ENCODE measurements at places on chromosomes 3 and 15.

DNA sequence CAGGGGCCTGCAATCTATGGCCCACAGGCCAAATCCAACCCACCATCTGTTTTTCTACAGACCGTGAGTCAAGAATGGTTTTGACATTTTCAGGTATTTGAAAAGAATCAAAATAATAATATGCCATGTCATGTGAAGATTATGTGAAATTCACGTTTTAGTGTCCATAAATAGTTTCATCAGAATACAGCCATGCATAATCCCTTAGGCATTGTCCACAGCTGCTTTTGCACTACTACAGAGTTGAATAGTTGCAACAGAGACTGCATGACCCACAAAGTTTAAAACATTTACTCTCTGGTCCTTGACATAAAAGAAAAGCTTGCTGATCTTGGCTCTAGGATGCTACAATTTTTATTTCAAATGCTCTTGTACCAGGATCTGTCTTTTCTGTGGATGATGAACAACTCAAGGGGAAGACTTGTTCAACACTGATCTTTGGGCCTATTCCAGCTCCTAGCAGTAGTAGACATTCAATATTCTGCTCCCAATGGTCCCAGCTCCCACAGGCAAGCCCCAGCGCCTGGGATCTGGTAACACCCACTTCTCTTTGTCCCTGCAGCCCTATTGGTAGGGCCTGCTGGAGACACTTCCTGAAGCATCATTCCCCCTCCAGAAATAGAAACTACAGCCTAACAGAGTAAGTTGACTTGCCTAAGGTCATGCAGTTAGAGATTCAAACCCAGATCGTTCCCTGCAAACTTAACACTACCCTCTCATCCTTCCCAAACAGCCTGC lies 76.9 kb downstream of the MRPL46 start:
- no peak for DNase-seq

- DNase-seq = no peak
Measured at GRCh38 chr15:69034352-69034751, 19.9 kb downstream of the NOX5 start.

DNA sequence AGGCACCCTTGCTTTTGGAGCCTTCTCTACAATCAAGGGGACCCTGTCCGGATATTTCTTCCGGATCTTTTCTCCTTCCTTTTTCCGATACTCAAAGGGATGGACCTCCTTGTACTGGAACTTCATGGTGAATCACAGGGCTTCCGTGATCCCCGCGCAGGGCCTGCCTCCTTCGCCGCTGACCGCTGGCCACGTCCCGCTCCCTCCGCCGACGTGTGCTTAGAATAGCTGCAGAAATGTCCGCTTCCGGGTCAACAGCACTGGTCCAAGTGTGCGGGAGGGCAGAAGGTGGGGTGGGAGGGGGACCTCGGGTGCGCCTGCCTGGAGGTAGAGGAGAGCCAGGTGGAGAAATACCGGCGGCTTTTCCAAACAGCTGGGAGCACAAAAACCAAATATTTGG lies 3.0 kb upstream of the ZNF774 start:
- no peak for DNase-seq

- DNase-seq = no peak
Measured at GRCh38 chr15:76114561-76114960, 54.8 kb downstream of the TMEM266 start.

- DNase-seq = no peak
Measured at GRCh38 chr15:57592836-57593420, 1.2 kb downstream of the MYZAP start.

DNA sequence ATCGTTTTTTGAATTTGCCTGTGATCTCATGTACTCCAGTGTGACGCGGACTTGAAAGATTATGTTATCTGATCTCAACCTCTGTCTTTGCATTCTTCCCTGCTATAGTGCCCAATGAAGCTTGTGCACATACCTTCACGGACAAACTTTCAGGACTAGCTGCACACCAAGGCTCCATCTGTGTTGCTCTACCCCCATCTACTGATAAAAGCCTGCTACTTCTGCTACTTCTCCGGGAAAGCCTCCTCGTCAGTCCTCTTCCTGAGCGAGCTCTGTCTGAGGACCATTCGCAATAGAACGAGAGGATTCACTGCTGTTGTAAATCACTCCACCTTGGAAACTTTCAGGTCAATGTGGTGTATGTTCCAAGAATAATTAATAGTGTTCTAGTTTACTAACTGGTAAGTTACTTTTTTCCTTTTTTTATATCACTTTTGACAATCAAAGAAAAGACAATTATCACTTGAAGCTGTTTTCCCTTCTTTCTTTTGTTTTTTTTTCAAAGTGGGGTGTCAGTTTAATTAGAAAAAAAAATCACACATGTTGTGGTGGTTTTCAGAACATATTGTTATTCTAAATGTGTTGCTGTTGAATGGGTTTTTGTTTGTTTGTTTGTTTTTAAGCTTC lies 217.6 kb downstream of the ARRDC4 start:
- peak; percentile 15 for DNase-seq

DNA sequence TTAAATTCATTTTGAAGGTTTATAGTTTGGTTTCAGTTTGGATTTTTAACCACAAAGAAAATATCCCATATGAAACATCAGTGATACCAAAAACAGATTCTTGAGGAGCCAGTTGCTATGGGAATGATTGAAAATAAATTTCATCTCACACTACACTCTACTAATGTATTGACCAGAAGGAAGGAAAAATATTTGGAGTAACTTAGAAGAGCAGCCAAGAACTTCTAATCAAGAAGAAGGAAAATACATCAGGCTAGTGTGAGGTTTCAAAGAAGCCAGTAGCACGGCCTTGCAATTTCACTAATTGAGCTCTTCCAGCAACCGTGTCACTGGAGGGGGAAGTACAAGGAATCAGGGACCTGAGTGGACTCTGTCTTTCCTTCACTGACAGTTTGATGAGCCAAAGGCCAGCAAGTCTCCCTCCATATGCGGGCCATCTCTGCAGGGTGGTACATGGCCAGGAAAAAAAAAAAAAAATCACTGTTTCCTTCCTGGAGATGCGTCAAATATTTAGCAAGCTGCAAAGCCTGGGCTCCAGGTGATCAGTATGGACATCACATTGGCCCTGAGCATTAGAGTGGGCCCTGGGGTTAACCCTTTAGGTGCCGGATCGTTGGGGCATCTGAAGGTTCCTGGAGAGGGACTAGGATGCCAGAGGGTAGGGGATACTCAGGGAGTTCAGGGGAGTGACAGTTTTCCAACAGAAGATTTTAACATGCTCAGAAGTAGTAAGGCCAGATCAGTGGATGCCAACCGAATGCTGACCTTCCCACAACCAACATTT lies 37.1 kb downstream of the SLC12A8 start:
- no peak for DNase-seq

DNA sequence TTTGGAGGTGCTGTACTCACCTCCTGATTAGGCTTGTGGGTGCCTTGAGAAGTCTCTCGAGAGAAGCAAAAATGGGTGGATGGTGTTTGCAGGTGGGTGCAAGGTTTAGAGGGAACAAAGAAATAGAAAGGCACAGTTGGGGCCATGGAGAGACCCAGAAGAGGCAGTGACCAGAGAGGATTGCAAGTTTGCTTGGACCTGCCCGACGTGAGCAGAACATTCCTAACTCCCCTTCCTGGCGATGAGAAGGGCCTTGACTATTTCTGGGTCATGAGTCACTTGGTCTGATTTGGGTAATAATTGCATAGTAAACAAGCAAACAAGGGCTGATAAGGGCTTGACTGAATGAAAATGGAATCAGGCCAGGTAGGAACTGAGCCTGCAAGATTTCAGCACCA lies 7.0 kb upstream of the CTSH start:
- no peak for DNase-seq

DNA sequence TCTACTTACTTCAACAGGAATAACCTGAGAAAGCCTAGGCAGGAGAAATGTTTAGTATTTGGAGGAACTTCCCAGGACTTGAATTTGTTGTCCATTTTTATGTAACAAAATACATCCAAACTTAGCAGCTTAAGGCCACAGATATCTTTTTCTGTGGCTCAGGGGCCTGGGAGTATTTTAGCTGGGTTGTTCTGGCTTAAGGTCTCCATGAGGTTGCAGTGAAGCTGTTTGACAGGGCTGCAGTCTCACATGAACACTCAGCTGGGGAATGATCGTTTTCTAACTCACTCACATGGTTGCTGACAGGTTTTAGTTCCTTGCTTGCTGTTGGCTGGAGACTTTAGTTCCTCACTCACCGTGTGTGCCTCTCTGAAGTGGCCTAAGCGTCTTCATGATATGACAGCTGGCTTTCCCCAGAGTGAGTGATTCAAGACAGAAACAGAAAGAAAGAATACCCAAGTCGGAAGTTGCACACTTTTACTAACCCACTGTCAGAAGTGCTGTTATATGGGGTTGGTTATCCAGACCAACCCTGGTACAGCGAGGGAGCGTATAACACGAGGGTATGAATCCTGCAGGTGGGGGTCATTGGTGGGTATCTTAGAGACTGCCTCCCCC lies 229.7 kb upstream of the TBL1XR1 start:
- DNase-seq = no peak

- DNase-seq = no peak
Measured at GRCh38 chr3:18847583-18848197, 300.6 kb upstream of the KCNH8 start.

- peak; percentile 10 for DNase-seq
Measured at GRCh38 chr15:82810061-82810889, 847 bp downstream of the WHAMM start.

DNA sequence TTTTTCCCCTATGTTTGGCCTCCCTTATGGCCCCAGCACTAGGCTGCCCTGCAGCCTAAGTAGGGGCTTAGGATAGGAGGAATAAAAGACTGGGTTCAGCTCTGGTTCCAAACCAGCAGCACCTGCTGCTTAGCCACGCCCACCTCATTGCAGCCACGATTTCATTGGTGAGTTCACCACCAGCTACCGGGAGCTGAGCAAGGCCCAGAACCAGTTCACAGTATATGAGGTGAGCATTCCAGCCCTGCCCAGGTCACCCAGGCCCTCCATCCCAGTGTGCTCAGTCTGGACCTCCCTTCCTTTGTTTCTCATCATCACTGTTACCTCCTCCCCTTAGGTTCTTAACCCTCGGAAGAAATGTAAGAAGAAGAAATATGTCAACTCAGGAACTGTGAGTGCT lies 11.5 kb downstream of the CPNE9 start:
- no peak for DNase-seq

DNA sequence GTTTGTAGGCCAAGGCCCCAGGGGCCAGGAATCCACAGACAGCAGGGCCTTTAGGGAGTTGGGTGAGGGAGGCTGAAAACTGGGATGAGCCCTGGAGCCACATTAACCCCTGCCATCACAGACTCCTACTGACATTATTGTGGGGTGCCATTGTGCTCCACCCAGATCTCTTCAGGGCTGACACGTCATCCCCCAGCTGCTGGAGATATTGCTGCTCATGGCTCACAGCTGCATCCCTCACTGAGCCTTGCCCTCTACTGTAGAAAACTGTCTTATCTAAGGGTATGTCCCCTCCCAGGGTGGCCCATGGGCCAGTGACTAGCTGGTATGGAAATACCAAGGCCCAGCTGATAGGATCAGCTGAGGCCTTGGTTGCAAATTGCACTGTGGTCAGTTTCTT lies 87.3 kb upstream of the PRR23C start:
- no peak for DNase-seq

GRCh38 chr3:156038869-156039268 lies 81.5 kb upstream of the KCNAB1 start:
- DNase-seq = no peak

GRCh38 chr3:8784676-8785435 lies 15.4 kb upstream of the OXTR start:
- no peak for DNase-seq

DNA sequence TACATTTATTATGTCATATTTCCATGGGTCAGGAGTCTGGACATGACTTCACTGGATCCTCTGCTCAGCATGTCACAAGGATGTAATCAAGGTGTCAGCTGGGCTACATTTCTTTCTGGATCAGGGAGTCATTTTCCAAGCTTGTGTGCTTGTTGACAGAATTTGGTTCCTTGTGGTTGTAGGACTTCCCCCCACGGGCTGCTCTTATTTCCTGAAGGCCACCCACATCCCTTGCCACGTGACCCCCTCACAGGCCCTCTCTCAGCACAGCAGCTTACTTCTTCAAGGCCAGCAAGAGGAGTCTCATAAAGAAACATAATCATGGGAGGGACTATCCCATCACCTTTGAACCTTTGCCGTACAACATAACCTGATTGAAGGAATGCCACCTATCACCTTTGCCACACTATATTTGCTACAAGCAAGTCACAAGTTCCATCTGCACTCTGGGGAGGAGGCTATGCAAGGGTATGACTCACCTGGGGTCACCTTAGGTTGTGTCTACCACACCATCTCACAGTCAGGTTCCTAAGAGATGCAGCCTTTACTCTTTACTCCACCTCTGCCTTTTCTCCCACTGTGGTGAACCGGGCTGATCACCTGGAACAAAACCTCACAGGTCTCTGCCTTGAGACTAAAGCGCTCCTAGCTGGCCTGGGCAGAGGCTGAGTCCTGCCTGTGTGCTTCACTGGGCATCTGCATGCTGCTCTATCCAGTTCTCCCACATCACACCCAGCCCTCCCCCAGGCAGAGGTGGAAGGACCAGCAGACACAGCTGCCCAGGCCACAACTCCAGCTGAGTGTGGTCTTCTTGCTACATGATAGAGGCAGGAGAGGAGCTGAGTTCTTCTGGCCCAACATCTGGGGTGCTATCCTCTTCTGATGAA lies 13.5 kb downstream of the RAB6B start:
- DNase-seq = no peak

GRCh38 chr3:149251186-149251585 lies 29.6 kb upstream of the CP start:
- DNase-seq = no peak

GRCh38 chr3:197241173-197241572 lies 57.2 kb downstream of the DLG1 start:
- no peak for DNase-seq

GRCh38 chr15:101161656-101162055 lies 90.2 kb downstream of the CHSY1 start:
- no peak for DNase-seq

- DNase-seq = no peak
Measured at GRCh38 chr15:78507831-78508160, 419 bp downstream of the HYKK start.

GRCh38 chr3:85255949-85256348 lies 297.2 kb downstream of the CADM2 start:
- no peak for DNase-seq

- DNase-seq = no peak
Measured at GRCh38 chr3:147411238-147411814, 2.2 kb downstream of the ZIC1 start.

DNA sequence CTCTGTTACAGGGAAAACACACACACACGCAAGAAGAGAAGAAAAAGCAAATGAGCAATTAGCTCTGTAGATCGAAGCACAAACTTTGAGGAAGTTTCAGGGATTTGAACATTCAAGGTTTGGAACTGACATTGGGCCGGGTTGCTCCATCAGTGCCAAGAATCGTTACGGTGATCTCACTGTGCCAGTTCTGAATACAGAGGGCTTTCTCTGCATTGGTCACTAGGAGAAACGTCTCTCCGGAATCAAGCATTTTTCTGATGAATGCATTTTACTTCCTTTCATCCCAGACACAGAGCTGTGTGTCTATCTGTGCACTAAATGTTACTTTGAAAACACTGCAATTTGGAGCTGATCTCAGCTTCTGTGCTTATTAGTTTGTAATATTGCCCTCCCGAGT lies 11.2 kb downstream of the HRH1 start:
- DNase-seq = no peak

- no peak for DNase-seq
Measured at GRCh38 chr3:63207066-63207590, 71.0 kb upstream of the SYNPR start.
